ENCODE measurements at places on chromosomes 7 and 10.
A peak's percentile ranks its signal among the peaks of the same experiment; 100 is the strongest.

DNA sequence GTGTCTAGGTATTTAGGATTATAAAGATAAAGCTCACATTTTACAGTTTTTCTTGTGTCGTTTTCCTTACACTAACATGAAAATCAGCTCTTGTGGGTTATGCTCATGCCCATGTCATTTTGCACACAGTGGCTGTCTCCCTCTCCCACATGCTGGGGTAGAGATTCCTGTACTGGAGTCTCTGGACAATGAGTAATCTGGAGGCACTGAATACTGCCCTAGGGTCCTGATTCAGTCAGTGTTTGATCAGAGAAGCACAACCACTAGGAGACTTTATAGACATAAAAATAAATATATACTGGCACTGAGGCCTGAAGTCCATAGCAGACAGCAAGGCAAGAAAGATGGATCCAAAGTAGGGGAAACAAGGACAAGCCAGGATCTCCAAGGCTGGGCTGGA lies 1008.8 kb downstream of the KCNMA1 start:
- DNase-seq, result no peak

GRCh38 chr10:11213137-11213536 lies 195.5 kb downstream of the CELF2 start:
- DNase-seq, result no peak

- DNase-seq, result no peak
Measured at GRCh38 chr7:100119970-100120732, 717 bp downstream of the CNPY4 start.

DNA sequence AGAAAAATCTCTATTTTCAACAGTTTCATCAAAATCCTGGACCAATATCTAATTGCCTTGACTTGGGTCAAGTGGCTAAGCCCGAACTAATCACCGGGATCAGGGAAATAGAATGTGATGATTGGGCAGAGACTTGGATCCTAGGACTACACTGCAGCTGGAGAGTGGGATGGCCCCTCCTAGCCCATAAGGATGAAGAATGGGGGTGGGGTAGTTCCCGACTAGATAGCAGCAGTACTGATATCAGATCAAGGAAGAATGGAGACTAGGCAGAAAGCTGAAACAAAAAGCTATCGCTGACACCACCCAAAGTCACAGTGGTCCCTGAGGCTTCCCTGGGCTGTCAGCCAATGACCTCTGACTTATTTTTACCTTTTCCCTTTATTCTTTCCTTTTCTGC lies 160.4 kb upstream of the PHYHIPL start:
- DNase-seq, result no peak

GRCh38 chr10:29237786-29238185 lies 51.1 kb upstream of the LYZL1 start:
- DNase-seq, result no peak

DNA sequence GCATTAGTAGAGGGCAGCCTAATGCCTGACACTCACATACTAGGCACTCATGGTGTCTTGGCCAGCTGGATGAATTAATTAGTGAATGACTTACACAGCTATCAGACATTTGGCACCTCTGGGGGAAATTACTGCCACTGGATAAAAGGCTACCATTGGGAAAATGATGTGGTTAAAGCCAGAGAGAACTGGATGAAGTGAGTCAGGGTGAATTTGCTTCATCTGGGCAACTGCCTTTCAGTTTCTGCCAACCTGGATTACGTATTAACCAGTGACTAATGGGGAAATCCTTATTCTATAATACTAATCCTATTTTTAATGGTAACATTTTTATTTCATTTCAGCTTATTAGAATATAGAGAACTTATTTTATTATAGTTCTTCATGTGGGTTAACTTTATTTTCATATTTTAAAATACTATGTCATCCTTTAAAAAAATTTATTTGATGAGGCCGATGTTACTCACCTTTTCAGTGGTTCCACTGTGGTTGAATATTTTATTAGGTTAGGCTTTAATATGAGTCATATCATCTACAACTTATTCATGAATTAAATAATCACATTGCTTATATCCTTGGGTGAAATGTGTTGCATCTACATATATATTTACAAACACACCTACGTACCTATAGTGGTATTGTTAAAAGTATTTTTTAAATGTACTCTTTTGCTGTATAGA lies 85.6 kb upstream of the CAPZA2 start:
- DNase-seq, result no peak

DNA sequence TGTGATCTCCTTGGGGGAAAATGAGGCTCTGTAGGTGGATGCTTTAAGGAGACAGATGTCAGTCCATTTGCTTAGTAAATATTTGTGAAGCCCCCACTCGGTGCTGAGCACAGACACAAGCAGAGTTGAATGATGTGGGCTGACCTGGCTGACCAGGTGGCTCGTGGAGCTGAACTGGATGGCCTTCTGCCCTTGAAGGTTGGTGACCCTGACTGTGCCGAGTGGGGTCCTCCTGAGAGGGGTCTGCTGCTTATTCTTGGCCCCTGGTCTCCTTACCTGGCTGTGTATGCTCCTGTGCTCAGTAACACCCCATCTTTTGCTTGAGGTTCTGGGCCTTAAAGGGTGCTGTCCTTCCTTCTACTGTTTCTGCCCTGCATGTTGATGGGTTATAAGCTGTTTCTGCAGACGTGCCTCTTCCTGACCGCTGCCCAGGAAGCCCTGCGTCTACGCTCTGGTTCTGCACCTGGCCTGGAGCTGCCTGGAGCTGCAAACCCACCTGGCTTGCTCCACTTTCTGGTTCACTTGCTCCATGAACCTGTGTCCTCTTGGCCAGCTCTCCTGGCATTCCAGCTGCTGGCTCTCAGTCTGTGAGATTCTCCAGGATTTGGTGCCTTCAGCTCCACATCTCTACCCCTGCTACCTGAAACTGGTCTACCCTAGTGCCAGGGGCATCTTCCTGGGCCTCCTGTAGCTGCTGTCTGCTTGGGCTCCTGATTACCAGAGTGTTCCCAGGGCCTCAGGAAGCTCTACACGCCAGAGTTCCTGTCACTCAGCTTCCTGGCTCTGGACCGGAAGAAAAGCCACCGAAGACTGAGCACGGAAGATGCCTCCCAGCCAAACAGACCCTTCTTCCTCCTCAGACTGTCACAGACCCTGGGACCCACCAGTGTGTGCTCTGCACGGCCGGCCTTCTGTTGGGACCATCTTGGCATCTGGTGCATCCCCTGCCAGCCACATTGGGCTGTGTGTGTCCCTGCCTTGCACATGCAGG lies 76.5 kb downstream of the ADCY1 start:
- DNase-seq, result no peak

- peak; percentile 52 for DNase-seq
Measured at GRCh38 chr10:69409968-69410367, 6.8 kb downstream of the TACR2 start.

DNA sequence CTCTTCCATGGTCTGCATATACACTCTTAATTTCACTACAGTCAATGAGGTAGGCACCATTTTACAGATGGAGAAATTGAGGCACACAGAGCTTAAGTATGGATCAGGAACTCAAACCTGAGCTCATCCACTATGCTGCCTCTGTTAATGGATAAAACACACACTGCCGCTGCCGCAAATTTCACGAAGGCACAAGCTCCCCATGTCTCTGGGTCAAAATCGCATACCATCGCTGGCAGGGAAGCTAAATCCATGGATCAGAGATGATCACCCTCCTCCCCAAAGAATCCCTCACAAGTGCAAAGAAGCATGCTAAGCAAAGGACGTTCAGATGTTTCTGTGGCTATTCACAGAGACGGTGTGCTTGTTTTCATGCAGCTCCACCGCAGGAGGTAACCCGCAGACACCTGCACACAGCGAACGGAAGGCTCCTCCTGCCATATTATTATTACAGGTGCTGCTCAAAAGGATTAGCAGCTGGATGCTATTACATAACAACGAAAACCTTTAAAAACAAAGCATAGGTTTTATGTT lies 109.3 kb downstream of the UBE2H start:
- DNase-seq, result no peak

DNA sequence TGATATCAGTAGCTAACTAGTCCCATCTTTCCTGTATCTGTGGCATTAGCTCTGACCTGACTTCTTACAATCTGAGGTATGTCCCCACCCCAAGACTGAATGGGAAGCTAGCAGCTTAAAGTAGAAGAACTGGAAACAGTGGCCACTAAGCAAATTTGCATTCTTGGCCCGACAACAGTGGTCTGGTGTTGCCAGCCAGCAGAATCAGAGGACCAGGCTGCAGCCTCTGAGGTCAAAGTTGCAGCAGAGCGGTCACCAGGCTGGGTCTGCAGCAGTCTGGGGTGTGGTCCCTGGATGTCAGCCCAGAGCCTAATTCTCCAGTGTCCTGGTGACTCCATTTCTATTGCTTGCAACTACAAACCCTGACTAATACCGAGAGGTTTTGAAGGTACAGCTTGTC lies 26.3 kb downstream of the FAM107B start:
- DNase-seq, result no peak

DNA sequence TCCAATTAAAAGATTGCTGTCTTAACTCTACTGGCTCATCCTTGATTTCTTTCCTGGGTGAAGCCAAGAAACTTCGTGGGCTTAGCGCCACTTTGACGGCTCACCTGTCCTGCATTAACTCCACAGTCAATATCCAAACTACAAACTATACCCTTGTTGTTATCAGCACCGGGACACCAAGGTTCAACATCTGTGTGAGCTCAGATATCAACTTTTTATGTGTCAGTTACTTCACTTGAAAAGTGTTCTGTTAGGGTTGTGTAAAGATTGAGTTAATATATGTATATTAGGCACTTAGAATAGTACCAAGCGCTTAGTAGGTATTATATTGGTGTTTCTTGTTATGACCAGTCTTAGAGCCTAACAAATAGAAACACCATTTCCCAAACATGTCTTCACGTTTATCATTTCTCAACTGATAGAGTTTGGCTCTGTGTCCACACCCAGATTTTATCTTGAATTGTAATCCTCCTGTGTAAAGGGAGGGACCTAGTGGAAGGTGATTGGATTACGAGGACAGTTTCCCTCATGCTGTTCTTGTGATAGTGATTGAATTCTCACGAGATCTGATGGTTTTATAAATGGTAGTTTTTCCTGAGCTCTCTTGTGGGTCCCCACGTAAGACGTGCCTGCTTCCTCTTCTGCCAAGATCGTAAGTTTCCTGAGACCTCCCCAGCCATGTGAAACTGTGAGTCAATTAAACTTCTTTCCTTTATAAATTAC lies 19.0 kb upstream of the ST8SIA6 start:
- DNase-seq, result no peak

DNA sequence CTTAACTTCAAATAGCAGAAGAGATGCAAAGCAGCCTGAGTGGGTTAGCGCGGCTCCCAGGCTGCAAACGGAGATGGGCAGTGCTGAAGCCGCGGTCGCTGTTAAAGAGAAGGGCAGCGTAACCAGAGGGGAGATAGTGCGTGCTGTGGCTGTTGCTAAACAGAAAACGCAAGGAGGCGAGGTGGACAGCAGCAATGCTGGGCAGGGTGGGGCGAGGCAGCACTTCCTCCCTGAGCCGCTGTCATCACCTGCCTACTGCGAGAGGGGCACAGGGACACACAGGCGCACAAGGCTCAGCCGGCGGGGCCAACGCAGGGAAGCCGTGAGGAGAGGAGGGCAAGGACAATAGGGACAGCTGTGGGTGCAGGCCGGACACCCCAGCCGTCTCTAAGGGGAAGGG lies 137.3 kb downstream of the MAD1L1 start:
- no peak for DNase-seq

GRCh38 chr7:143234533-143234875 lies 12.7 kb downstream of the TAS2R40 start:
- DNase-seq, result no peak

DNA sequence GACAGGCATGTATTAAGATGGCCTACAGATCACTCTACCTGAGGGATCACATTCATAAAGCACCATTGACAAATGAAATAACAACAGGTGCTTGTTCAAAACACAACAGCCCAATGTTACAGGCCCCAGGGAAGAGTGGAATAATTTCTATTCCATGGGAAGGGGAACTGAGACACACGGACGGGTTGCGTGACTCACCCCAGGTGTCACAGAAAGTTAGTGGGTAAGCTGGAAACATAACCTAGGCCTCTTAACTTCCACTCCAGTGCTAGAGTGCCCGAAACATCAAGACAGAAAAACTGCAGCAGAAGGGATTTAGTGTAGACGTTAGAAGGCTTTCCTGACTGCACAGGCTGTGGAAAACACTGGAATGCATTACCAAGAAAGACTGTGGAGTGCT lies 48.3 kb downstream of the SLC37A3 start:
- DNase-seq, result no peak

Data from activated B cell treated with CpG ODN at 0.5 μM for 24 hours (primary cell).